ENCODE measurements at places on chromosomes 16 and 17. TPM values are rescaled to one million over a fixed set of nuclear protein-coding genes. Genes with fewer than 3 reads are reported as not detected.

- peak; percentile 56 for DNase-seq
Measured at GRCh38 chr16:3698941-3699340, 18.4 kb downstream of the TRAP1 start.

- peak; percentile 60 for DNase-seq
Measured at GRCh38 chr16:6643080-6643686, 689.5 kb upstream of the RBFOX1 start.

- DNase-seq: peak; percentile 67
Measured at GRCh38 chr16:84585886-84586285, 32.0 kb downstream of the COTL1 start.

GRCh38 chr17:49944273-49944870, 24.6 kb upstream of the DLX4 start:
- no peak for DNase-seq

DNA sequence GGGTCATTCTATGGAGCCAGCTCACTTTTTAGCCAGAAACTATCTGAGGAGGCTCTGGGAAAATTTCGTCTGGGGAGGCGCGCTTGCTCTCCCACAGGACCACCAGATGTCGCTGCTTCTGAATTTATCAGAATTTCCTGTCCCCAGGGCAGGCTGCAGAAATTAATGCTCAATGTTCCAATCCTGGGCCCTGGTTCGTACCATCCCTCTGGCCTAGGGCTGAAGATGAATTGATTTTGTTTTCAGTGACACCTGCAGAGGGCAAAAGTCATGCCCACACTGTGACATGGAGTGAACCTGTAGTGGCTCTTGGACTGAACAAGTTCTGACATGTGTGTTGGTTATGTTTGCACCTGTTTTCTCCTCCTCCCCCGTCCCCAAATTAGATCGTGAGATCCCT, 482.6 kb downstream of the NPIPA7 start:
- peak; percentile 53 for DNase-seq

DNA sequence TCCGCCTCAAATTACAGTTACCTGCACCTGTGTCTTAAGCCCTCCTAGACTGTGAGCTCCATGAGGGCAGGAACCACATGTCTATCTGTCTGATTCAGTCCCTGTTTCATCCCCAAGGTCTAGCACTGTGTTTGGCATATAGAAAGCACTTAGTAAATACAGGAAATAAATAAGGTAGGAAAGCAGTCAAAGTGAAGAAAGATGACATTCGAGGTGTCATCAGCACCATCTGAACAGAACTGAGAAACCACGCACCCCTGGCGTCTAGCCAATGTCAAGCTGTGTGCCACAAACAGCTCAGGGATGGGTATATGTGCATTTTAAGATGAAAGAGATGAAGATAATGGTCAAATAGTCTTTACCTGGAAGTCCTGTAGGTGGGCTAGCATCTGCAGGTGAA, 79.6 kb upstream of the ATP2A3 start:
- DNase-seq: no peak

PRSS22 gene
- total RNA-seq: not detected

CCL7 gene
- not detected for total RNA-seq

Data from muscle of leg (tissue), 16 donors.